ENCODE measurements at places on chromosomes 4 and X.

DNA sequence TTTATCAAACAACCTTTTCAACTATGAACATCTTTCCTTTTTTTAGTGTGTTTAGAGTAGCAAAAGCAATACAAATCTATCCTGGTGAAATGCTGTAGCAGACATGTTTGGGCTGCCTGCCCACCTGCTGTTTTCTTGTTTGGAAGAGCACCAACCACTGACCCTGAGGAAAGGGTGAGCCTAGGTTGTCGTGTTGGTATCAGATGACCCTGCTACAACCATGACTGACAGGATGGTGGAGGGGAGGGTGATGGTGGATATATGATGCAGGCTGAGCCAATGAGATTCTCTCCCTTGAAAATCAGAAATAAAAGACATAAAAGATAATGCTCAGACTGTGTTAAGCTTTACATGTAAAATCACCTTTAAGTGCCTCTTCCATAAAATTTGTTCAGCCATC lies 201.2 kb downstream of the NPNT start:
- no peak for DNase-seq

- no peak for DNase-seq
Measured at GRCh38 chrX:78650906-78651437, 8.2 kb downstream of the RTL3 start.

GRCh38 chr4:187075514-187075913 lies 351.9 kb upstream of the FAT1 start:
- DNase-seq = no peak

DNA sequence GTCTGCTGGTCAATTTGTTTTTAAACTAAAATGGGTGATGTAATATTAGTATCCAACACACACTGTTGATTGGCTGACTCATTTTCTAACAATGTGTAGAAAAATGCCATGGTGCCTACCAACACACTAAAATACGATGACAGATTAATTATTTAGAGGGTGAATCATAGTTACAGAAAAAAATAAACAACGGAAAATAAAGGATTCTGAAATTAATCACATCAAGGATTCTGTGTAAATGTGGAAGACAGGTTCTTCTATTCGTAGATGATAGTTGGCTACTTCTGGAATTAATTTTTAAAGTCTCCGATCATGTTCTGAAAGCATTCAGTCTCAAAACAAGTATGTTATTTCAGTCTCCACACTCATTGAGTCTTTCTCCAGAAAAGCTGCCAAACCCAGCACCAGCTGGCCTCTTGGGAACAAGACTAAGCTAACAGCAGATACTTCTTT lies 8.2 kb upstream of the IQCM start:
- no peak for DNase-seq

- no peak for DNase-seq
Measured at GRCh38 chr4:85784947-85785346, 310.0 kb downstream of the ARHGAP24 start.

GRCh38 chr4:36758312-36759178 lies 477.1 kb downstream of the DTHD1 start:
- no peak for DNase-seq

DNA sequence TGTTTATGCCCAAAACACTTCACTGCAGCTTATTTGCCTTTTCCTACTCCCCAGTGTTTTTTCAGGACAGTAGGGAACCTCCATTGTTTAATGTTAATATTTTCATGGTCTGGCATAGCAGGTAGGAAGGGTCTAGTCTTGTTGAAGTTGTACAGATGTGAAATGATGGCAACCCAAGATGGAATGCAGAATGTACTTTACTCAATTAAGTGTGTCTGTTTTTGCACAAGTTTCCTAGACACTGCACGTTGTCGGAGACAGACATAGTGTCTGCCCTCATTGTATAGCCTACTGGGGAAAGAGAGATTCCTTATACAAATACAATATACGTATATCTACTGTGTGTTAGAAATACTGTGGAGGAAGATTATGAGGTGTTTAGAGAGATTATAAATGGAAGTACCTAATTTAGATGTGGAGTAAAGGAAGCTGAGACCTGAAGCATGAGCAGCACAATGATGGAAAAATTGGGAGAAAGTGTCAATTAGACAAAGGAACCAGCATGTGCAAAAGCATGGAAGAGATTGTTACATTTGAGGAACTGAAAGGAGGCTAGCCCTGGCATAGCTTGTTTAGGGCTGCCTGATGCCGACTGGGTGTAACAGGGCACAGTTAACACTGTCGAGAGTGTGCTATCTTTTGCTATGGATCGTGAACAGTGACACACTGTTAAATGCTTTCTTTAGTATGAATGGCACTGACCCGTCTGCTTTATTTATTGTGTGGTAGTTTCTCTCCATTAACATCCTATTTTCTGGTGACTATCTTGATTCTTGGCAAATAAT lies 18.4 kb downstream of the CPEB2 start:
- no peak for DNase-seq

DNA sequence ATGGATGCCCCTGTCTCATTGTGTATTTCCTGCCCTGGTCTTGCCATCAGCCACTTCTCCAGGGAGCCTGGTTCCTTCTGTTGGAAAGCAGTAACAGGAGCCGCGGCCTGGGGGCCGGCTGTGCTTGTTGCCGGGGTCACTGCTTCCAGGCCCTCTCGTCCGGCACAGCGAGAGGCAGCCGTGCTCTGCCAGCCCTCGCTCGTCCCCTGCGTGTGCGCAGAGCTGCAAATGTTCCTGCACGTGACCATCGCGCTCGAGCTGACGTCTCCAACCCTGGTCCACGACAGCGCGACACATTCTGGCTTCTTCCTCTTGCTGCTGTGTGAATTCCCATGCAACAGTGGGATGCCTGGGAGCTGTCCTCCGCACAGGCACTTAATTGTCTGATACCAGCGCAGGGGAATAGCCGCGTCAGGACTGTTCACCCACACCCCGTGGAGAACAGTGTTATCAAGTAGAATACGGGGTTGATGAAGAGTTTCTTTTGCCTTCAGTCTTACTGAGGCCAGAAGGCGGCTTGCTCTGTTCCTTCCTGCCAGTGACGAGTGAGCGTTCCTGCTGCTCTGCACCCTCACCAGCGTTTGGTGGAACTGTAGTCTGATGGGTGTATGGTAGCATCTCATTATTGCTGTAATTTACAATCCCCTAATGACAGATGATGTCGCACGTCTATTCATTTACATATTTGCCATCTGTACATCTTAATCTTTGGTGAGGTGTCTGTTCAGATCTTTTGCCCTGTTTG lies 12.3 kb downstream of the PDE6B start:
- no peak for DNase-seq

GRCh38 chrX:132022198-132022966 lies 720 bp upstream of the STK26 start:
- no peak for DNase-seq

DNA sequence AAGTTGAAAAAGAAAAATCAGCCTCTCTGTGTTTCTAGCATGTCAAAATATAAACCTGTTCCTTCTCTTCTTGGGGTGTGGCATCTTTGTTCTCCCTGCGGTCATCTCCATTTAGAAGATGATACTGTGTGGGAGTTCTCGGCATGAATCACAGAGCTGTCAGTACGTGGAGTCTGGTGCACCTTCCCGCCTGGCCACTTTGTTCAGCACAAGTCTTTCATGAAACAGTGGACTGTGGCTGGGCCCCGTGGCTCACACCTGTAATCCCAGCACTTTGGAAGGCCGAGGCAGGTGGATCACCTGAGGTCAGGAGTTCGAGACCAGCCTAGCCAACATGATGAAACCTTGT lies 166.5 kb downstream of the MAML3 start:
- peak; percentile 27 for DNase-seq

- no peak for DNase-seq
Measured at GRCh38 chr4:55763996-55764395, 55.6 kb upstream of the EXOC1L start.

DNA sequence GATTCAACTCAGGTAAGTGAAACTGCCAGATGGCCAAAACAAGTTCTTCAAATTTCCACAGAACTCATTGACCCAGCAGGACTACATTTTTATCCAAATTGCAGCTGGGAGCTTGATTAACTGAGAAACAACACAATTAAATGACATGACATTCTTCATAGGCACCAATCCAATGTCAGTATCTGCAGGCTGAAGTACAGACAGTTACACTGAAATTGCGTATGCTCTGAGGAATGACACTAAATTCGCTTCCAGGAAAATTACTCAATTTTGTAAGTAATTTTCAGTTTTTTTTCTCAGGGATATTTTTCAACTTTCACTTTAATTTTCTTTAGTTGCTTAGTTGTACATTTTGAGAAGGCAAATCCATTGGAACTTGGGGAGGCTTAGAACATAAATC lies 4.5 kb downstream of the C1GALT1C1 start:
- DNase-seq = no peak

GRCh38 chr4:153481478-153481877 lies 15.3 kb downstream of the TMEM131L start:
- DNase-seq = no peak

DNA sequence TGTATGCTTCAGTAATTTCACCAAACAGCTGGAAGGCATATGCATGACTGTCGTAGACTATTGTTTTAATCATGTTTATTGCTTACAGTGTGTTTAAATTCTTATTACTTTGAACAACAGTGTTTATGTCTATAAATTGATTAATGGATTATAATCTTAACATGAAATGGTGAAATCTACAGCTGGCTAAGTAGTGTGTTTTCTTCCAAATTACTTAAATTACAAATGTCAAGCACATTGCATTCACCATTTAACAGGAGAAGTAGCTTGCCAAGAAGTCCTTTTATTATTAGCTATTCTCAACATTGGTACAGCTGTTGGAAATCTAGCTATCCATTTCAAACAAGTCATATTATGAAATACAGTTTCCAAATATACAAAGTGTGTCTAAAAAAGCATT lies 849.3 kb upstream of the PCDH10 start:
- DNase-seq = no peak

- no peak for DNase-seq
Measured at GRCh38 chrX:105063743-105064142, 156.8 kb downstream of the TEX13A start.

DNA sequence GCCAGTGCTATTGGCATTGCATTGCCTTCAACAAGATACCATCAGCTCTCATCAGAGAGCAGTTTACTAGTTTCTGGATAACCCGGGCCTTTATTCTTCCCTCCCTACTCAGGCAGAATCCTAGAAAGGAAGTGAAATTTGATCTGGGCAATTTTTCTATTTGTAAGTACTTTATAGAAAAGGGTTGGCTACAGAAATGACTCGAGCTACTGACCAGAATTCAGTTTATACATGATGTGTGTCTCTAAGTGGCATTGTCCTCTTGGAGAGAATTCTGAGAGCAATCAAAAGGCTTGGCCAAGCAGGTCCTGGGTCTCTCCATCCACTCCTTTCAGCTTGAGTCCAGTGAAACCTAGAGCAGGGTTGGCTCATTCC lies 192.7 kb upstream of the LEF1 start:
- no peak for DNase-seq

DNA sequence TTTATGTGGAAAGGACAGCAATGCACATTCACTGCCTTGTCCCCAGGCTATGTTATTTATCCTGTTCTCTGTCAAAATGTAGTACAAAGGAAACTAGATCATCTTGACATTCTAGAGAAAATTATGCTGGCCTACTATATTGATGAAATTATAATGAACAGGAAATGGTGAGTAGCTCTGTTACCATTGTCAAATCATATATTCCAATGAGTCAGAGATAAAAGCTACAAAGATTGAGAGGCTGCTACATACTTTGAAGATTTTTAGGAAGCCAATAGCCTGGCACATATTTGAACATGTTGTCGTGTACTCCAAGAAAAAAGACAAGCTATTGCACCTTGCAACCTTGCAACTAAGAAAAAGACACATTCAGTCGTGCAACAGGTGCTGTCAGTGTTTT lies 52.7 kb upstream of the TET2 start:
- no peak for DNase-seq

DNA sequence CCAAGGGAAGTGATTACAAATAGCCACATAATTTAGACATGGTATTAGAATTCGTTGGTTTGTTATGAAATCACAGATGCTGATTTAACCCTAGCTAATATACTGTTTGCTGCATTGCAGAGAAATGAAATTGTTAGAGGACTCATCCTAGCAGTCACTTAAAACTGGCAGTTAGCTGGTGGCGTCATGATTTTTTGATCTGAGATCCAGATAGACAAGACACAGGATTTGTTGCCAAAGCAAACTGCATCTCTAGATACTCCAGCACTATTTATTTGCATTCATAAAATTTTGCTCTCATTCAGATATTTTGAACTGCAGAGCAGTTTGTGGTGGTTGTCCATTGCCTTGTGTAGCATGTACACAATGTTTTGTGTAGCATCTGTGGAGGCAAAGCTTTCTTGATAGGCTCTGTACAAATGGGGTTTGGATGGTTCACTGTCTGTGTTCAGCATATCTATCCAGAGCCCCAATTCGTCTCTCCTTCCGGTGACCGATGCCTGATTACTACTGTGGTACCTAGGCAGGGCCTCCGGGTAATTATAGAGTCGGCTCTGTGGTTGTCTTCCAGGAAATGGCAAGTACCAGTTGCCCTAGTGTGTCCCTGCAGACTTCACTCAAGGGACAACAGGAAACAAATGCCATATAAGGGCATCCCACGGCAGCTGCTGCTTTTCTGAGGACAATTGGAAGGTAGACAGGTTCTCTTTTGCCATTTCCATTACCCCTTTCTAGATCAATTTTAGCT lies 30.1 kb upstream of the SPARCL1 start:
- DNase-seq = peak; percentile 53

- DNase-seq = no peak
Measured at GRCh38 chr4:132827522-132827921, 321.6 kb upstream of the PCDH10 start.

- DNase-seq = no peak
Measured at GRCh38 chr4:182185491-182185890, 57.7 kb upstream of the TENM3 start.

DNA sequence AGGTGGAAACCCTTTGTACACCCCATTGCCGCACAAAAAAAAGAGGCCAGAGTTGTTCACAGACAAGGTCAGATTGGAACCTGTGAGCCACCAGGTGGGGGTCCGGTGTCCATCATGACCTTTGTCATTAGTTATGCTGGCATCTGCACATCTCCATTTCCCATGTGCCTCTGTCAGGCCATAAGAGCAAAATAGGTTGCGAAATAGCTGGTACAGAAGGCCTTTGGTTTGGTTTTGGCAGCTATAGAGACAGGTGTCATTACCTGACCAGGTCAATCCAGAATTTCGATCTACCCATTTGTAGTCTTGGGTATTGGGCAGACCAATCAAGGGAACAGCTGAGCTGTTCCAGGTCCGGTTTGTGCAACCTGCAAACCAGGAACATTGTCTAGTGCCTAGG lies 6.6 kb downstream of the ERVMER34-1 start:
- DNase-seq = no peak

DNA sequence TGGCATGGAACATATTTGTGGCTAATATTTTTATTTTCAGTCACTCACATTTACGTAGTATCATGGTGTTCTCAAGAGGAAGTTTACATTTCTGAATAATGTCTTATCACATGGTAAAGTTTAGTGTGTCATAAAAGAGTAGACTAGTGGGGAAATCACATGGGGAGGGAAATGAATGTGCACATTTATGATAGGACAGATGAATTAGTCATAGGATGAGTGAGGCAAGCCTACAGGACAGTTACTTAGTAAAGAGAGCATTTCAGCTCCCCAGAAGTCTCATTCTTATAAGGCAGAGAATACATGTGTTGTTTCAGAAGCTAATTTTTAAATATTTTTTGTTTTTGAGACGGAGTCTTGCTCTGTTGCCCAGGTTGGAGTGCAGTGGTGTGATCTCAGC lies 6.2 kb downstream of the GK start:
- no peak for DNase-seq

Data from stimulated activated CD8-positive, alpha-beta memory T cell treated with anti-CD3 and anti-CD28 coated beads, Interleukin-4, amount 100 ng/mL, for 48 hours (primary cell).